ENCODE measurements at places on chromosomes 1 and 21.
A peak's percentile ranks its signal among the peaks of the same experiment; 100 is the strongest.

DNA sequence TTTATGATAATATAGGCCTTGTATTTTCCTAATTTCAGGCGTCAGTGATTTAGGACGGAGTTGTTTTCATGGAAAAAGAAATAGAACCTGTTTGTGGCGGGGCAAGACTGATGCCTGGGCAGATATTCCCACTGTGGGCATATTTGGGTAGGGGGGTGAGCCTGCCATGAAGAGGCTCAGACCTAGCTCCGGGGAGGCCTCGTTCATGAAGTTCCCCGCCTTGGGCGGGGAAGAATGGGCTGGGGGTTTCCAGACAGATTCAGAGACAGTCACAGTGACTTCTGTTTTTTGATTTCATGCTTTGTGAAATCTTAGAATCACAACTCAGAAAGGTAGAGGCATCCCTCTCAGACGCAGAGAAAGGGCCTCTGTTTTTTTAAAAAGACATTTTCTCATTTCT is 36.1 kb downstream of the RUNX3 start:
- DNase-seq: no peak

DNA sequence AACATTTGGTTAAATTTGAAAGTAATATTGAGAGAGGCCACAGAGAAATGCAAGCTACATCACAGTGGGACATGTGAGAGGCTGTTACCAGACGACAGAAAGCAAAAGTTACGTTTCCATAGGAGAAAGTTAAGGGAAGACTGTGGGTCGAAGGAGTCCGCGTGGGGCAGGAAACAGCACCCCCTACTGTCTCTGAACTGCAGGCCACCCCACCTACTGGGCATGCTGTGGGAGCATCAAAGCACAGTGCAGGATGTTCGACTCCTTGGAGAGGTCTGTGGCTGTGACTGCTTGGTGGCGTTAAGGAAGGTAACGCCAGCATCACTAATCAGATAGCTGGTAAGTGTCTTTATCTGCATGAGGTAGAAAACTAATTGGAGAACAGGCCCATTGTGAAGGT is 123.9 kb downstream of the PTBP2 start:
- peak; percentile 80 for DNase-seq

DNA sequence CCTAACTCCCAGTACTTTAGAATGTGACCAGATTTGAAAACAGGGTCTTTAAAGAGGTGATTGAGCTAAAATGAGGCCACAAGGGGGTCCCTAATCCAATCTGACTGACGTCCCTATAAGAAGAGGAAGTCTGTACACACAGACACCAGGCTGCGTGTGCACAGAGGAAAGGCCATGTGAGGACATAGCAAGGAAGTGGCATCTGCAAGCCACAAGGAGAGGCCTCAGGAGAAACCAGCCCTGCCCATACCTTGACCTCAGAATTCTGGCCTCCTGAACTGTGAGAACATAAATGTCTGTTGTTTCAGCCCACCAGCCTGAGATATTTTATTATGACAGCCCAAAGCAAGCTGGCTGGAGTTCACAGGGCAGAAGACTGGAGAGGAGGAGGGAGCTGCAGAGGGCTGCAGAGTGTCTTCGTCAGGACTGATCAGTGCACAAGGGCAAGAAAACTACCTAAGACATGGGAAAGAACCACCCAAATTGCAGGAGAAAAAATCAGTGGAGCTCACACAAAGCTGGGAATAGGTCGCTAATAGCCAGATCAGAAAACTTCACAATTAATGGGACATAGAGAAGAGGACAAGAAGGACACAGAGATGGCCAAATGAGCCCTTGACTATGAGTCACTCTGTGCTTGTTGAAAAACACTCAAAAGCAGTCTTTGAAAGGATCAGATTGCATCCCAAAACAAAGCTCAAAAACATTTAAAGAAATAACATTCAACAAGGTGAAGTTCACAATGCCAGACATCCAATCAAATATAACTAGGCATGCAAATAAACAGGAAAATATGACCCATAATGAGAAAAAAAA is 14.1 kb upstream of the WNT9A start:
- peak; percentile 51 for DNase-seq

DNA sequence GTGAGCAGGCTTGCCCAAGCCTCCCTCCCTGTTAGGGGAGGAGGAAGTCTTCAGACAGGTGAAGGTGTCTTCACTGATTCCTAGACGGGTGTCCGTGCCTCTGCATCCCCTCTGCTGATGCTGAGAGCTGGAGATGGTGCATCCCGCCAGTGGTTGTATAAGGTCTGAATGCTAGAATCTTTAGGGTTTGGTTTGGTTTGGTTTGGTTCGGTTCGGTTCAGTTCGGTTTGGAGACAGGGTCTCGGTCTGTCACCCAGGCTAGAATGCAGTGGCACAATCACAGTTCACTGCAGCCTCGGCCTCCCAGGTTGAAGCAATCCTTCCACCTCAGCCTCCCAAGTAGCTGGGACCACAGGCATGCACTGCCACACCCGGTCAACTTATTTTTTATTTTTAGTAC is 153.6 kb downstream of the PGBD5 start:
- DNase-seq: no peak

DNA sequence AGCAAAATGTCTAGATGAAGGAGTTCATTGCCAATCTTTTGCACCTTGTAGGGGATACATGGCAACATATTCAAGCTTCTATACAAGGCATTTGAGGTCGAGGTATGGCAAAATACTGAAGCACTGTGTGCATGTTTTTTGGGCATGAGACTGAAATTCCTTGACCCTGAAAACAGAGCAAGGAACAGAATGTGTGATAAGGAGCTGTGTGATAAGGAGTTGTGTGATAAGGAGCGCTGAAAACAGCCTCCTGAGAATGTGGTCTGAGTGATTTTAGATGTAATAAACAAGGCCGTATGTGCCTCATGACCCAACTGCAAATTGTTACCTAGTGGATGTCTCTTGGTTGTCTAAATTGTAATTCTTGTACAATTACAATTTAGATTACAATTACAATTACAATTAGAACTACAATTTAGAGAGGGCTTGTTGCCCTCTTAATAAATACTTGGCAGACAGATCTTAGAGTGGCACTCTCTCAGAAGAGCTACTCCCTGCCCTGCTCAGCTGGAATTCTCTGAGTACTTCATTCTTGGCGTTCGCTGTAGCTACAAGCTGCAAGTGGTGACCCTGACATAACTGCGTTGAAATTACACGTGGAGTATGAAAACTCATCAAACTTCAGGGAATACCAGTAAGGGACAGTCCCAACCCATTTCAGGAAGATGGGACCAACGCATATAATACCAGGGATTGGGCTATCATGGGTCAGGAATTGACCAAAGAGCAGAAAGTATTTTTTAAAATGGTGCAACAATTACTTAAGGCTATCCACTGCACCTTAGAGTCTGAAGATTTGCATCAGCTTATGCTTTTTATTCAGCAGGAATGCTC is 20.0 kb upstream of the ITLN1 start:
- no peak for DNase-seq

Measured in activated CD4-positive, alpha-beta T cell treated with anti-CD3 and anti-CD28 coated beads, Interleukin-2, amount 10 ng/mL, durations not matched to agents 24 days and 14 days (primary cell).